ENCODE measurements at places on chromosomes 6 and 20.

DNA sequence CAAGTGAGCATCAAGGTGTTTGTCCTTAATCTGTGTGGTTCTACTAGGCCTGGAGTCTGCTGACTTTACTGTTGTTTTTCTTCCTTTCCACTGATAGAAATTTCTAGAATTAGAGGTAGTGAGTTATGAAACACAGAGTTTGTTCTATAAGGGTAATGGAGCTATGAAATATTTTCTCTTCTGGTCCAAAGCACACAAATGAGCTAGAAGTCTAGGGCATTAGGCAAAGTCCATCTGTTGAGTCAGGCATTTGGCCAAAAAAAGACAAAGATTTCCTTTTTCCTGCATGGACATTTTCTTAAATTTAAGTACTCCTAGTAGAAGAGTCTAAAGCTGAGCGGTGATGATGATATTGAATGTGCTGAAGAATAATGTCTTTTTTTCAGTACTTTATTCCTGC, 174.3 kb upstream of the STXBP5 start:
- no peak for DNase-seq

- no peak for DNase-seq
Measured at GRCh38 chr6:44041461-44042260, 85.6 kb downstream of the MRPL14 start.

GRCh38 chr6:150617496-150618460, 18.1 kb downstream of the PLEKHG1 start:
- no peak for DNase-seq

DNA sequence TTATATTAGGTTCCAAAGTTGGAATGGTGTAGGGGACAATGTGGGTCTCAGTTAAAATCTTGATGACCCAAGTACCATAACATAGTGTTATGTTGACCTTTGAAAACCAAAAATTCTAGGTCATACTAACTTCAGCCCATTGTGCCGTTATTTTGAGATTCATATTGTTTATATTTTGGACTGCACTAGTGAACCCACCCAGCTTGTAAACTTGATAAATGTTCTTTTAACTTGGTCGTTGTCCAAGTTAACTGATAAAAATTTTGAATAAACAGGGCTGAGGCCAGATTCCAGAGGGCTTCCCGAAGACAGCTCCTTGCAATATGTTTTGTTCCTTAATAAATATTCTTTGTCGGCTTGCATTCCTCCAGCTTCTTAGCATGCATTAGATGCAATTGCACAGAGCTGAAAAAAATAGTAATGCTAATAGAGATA, 90.3 kb downstream of the BCAS1 start:
- no peak for DNase-seq

- no peak for DNase-seq
Measured at GRCh38 chr6:53282234-53282633, 66.5 kb downstream of the ELOVL5 start.

DNA sequence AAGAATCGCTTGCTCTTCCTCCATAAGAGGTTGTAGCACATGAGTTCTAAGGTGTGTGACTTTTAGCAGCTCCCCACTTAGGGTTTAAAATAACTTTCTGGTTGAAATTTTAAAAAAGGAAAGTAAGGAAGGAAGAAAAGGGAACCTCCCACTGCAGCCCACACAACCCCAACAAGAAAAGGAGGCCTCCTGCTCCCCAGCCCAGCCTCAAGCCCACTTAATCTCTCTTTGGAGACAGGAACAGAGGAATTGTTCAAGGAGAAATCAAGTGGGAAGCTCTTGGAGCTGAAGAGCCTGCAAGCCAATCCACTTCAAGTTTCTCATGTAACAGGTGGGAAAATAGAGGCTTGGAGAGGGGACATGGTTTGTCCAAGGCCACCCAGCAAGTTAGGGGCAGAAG, 39.1 kb upstream of the PREX1 start:
- no peak for DNase-seq

DNA sequence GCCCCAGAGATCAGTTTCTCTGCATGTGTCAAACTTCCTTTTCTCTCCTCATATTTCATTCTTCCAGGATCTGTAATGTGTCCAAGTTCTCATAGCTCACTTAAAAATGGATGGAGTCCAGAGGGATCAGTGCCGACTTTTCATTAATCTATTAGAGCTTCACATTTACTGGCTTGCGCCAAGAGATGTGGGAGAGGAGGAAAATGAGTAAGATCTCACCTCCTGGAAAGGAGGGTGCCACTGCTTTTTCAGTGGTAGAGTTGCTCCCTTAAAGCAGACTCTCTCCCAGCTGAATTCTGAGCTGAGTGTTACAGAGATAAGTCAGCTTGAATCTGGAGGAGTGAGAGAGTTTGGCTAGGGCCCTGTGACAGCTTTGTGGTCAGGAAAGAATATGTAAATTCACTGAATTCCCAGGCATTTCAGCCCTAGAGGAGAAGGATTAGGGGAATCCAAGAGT, 175.9 kb downstream of the SOX4 start:
- no peak for DNase-seq

Data from NCI-H1417 treated with DMSO at 0.1 percent for 48 hours (cell line).